Memory B cell (primary cell): ENCODE measurements at places on chromosomes 3 and 15.

DNA sequence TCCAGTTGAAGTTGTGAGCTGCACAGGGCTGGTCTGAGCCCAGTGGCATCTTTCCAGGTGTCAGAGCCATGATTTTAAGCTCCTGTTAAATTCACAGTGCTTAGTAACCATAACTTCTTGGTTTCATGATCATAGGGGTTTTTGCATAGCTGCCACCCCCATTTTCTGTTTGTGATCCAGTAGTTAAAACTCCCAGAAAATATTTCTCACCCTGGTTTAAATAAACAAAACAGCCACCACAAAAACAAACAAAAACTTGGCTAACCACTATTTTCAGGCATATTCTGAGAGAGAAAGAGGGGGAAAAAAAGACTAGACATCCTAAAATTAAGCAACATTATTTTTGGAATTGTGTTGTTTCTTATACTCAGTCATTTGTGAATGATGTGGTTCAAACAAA, 175.3 kb downstream of the IGF1R start:
- no peak for DNase-seq

GRCh38 chr3:65401359-65402305, 637.1 kb downstream of the MAGI1 start:
- DNase-seq = no peak

DNA sequence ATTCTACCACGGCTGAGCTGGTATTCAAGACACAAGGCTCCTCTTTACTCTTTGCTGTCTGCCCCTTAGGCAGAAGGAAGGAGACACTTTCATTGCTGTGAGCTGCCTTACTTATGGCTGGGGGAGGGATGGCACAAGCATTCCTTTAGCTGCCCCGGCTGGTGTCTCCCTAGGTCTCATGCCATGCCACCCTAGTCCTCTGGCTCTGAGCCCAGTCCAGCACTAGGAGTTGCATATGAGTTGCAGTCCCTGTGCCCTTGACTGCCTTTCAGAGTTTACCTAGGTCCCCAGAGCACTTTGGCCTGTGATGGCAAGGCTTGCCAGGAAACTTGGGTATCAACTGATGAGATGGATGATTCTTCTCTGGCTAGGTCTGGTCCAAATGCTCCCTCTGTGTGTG, 296.4 kb downstream of the RBMS3 start:
- DNase-seq = no peak

GRCh38 chr3:135997554-135998320, 32.2 kb downstream of the PPP2R3A start:
- no peak for DNase-seq

DNA sequence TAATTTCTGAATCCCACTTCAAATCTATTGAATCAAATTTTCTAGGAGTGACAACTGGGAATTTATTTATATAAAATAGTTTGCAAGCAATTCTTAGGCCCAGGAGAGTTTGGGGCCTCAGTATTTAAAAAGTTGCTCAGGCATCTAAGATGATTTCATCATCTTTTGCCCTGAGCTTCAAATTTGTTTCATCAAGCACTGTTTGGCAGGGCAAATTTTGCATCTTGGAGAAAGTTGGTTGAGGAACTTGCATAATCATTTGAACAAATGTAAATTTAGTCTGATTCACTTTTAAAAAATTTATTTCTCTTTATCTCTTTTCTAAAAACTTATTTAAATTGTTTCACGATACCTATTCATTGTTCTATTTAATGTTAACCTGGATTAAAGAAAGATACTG, 702.8 kb downstream of the SI start:
- DNase-seq = no peak

- DNase-seq = no peak
These were observed 110.1 kb upstream of the PLXNA1 start for GRCh38 chr3:126872701-126873342.

GRCh38 chr15:69760258-69760845, 307.7 kb downstream of the RPLP1 start:
- DNase-seq = no peak

- no peak for DNase-seq
These were observed 64.5 kb downstream of the GSK3B start for GRCh38 chr3:120029749-120030148.

DNA sequence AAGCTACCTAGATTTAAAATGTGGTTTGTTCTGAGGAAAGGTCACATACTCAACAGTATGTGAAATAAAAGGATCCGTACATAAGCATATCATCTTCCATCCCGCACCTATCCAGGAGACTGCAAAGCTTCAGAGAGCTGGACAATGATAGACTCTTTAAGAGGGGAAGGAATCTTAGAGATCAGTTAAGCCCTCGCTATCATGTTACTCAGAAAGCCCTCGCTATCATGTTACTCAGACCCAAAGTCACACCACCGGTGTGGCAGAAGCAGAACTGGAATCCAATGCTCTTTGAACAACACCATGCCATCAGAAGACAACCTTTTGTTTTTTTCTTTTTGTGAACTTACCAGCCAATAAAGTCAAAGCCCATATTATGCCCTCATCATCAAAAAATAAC, 5.8 kb downstream of the ANO10 start:
- no peak for DNase-seq

GRCh38 chr15:35673093-35673684, 127.2 kb upstream of the DPH6 start:
- DNase-seq = no peak

- no peak for DNase-seq
These were observed 87.9 kb downstream of the ULK4 start for GRCh38 chr3:41874022-41874421.

DNA sequence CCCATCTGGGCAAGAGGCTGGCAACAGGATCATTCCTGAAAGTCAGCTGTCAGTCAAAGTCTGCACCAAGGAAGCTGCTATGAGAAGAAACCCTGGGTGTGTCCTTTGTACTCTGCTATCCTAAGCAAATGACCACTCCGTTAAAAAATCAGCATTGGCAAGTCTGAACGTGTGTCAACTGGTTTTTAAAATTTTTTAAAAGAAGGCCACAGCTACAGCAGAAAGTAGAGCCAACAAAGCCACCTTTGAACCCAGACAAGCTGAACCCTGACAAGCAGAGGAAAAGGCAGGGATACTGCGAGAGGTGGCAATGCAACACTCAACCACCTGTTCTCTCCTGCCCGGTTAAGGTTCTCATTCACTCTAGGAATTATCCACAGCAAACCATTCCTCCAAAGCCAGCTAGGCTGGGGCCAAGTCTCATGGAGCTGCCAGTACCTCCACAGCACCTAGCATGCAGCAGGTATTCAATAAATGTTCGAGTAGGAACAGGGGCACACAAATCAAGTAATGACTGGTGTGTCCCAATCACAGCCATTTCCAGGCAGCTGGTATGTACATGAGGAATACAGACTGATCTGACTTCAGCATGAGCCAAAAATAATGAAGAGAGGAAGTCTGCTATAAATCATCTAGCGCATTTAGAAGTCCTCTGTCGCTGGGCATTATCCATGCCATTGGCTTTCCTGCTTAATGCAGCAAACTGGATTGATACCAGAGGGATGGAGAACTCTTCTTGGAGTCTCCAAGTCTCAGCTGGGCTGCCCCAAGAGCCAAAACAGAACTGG, 76.0 kb downstream of the ADCY5 start:
- DNase-seq = no peak

GRCh38 chr15:60649845-60650548, 171.1 kb upstream of the ICE2 start:
- DNase-seq = no peak

DNA sequence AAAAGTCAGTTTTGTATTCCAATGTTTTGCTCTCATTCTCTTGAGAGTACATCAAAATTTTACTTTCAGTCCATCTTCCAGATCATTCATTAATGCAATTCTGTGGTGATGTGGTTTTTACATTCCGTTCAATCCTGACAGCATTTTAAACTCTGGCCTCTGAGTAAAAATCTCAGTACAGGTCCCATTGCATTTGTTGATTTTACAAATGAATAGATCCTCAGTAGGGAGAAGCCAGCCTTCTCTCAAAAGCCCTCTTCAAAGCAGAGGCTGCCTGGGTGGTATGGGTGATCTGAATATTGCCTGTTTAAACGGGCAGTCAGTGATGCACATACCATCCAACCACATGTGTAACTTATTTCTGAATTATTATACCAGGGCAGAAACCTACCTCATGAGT, 72.5 kb upstream of the TSC22D2 start:
- DNase-seq = no peak

GRCh38 chr15:91258415-91258759, 158.3 kb downstream of the SV2B start:
- DNase-seq = no peak

DNA sequence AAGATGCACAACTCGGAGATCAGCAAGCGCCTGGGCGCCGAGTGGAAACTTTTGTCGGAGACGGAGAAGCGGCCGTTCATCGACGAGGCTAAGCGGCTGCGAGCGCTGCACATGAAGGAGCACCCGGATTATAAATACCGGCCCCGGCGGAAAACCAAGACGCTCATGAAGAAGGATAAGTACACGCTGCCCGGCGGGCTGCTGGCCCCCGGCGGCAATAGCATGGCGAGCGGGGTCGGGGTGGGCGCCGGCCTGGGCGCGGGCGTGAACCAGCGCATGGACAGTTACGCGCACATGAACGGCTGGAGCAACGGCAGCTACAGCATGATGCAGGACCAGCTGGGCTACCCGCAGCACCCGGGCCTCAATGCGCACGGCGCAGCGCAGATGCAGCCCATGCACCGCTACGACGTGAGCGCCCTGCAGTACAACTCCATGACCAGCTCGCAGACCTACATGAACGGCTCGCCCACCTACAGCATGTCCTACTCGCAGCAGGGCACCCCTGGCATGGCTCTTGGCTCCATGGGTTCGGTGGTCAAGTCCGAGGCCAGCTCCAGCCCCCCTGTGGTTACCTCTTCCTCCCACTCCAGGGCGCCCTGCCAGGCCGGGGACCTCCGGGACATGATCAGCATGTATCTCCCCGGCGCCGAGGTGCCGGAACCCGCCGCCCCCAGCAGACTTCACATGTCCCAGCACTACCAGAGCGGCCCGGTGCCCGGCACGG, 991 bp downstream of the SOX2 start:
- DNase-seq = no peak

- no peak for DNase-seq
These were observed 6.4 kb downstream of the TMEM207 start for GRCh38 chr3:190443257-190443656.

GRCh38 chr3:193396451-193397244, 18.1 kb upstream of the ATP13A5 start:
- no peak for DNase-seq
